Right ventricle myocardium inferior (tissue), 1 donor: ENCODE measurements at places on chromosomes 1 and 21.

- no peak for DNase-seq
These were observed 25.1 kb downstream of the CDCP2 start for GRCh38 chr1:54127594-54128300.

DNA sequence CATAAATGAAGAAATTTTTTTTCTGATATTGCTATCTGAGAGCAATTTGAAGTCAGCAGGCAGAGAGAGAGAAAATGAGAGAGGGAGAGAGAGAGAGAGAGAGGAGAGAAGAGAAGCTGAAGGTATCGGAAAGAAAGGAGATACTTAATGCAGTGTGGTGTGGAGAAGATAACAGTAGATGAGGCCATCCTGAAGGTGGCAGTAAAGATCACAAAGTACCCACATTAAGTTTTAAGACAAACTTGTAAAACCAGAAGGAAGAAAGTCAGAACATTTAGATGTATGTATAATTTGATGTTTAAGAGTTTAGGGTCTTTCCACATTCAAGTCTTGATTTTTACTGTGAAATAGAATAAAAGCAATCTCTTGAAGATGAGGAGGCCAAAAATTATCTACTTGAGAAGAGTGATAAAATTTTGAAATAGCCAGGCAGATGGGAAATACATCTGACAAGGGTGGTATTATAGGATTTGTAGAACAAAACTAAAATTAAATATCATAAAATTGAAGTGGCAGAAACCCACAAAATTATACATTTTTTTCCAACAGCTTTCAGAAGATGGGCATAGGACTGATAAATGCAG is 1753.4 kb downstream of the MRPL39 start:
- DNase-seq, result no peak

DNA sequence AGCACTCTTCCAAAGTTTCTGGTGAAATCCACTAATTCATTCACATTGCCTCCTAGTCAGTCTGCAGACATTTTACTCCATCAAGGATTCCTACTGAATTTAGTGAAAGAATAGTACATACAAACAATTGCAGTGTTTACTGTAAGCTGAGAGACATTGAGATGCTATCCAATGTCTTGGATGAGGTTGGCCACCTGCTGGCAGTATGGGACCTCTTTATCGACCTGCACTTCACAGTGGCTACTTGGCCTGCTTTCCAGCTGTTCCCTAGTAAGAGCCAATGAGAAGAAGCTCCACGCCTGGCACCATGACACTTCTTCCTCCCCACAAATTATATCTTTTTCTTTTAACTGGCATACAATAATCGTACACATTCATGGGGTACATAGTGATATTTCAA is 51.5 kb upstream of the LRIF1 start:
- DNase-seq, result no peak

GRCh38 chr1:65332821-65333220 is 23.5 kb downstream of the DNAJC6 start:
- no peak for DNase-seq
